Activated CD8-positive, alpha-beta T cell treated with anti-CD3 and anti-CD28 coated beads, Interleukin-2, amount 10 ng/mL, durations not matched to agents 7 days and 5 days (primary cell): ENCODE measurements at places on chromosomes 6 and 20. TPM values are rescaled to one million over a fixed set of nuclear protein-coding genes. Genes with fewer than 3 reads are reported as not detected.

DNA sequence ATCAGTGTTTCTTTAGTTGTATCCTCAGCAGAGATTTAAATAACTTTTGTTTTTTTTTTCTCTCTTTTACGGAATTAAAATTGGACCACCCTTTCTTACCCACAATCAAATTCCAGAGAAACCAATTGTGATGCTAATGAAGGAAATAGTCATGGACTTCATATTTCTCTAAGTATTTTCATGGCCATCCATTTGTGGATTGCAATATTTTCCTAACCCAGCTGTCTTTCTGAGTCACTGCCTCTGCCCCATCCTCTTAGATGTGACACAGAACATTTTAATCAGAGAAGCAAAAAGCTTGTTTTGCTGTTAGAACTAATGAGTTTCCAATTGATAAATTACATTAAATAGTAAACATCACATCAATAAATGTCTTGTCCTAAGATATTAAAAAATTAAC is 405.5 kb upstream of the ADGRB3 start:
- DNase-seq = no peak

WFDC5 gene
- total RNA-seq = not detected

SLC22A3 gene
- total RNA-seq = not detected

GRCh38 chr6:128487055-128487454 is 33.3 kb downstream of the PTPRK start:
- DNase-seq = no peak

DNA sequence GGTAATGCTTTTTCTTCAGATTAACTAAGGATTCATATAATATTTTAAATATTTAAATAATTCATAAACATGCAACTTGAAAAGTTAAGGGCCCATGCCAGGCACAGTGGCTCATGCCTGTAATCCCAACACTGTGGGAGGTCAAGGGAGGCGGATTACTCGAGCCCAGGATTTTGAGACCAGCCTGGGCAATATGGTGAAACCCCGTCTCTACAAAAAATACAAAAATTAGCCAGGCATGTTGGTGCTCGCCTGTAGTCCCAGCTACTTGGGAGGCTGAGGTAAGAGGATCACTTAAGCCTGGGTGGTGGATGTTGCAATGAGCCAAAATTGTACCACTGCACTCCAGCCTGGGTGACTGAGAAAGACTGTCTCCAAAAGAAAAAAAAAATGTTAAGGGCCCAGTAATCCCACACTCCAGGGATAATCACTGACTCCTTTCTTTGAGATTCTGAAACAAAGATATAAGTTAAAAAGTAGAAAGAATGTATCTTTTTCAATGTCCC is 7.9 kb upstream of the RIN2 start:
- no peak for DNase-seq

DNA sequence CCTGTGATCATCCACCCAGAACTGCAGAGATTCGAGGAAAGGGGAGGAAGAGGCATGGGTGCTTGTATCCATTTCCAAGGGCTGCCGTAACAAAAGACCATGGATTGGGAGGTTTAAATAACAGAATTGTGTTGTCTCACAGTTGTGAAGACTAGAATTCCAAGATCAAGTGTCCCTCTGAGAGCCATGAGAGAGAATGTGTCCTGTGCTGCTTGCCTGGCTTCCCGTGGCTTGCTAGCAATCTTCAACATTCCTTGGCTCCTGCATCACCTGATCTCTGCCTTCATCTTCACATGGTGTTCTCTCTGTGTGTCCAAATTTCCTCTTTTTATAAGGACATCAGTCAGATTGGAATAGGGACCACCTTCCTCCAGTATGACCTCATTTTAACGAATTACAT is 69.8 kb downstream of the CDC40 start:
- no peak for DNase-seq

DNA sequence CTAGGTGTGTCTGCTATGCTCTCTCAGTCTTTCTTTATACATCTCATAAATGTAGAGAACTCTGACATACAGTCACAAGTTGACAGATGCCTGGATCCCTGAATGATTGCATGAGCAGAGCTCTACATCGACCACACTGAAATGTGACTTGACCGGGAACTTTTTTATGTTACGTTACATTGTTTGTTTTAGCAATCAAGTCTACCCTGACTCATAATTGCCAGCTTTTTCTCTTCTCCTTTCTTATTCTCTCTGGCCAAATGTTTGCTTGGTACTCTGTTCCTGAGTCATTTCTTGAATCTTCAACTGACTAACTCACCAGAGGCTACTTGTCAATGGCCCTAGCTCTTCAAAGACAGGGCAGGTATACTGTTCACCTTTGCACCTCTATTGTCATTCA is 213.6 kb upstream of the DTNBP1 start:
- DNase-seq = no peak

DNA sequence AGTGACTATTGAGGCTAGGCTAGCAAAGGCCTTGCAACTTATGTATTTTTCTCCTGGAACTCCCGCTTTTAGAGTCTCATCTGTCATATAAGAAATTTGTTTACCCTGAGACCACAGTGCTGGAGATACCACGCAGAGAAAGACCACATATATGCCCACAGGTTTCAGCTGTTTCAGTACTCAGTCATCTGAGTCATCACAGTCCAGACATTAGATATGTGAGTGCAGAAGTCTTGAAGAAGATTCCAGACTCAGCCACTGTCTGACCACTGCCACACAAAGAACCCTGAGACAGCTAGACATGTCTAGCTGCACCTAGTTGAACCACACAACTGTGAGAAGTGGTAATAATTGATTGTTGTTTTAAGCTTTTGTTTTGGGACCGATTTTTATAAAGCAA is 648.3 kb downstream of the EPM2A start:
- DNase-seq = no peak

DNA sequence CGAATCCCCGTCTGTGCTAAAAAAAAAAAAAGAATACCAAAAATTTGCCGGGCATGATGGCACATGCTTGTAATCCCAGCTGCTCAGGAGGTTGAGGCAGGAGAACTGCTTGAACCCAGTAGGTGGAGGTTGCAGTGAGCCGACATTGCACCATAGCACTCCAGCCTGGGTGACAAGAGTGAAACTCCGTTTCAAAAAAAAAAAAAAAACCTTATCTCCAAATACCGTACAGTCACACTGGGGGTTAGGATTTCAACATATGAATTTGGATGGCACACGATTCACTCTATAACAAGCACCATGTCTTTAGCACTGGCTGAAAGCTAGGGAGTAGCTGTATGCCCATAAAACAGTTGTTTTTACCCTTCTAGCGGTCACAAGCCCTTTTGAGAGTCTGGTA is 3.8 kb downstream of the SMIM13 start:
- no peak for DNase-seq

- no peak for DNase-seq
These were observed 39.6 kb upstream of the PRSS35 start for GRCh38 chr6:83472767-83473166.

UBD gene
- total RNA-seq = not detected

- DNase-seq = no peak
These were observed 17.5 kb upstream of the HINT3 start for GRCh38 chr6:125939026-125939425.

- DNase-seq = no peak
These were observed 1.5 kb upstream of the GRIK2 start for GRCh38 chr6:101391772-101392585.

DNA sequence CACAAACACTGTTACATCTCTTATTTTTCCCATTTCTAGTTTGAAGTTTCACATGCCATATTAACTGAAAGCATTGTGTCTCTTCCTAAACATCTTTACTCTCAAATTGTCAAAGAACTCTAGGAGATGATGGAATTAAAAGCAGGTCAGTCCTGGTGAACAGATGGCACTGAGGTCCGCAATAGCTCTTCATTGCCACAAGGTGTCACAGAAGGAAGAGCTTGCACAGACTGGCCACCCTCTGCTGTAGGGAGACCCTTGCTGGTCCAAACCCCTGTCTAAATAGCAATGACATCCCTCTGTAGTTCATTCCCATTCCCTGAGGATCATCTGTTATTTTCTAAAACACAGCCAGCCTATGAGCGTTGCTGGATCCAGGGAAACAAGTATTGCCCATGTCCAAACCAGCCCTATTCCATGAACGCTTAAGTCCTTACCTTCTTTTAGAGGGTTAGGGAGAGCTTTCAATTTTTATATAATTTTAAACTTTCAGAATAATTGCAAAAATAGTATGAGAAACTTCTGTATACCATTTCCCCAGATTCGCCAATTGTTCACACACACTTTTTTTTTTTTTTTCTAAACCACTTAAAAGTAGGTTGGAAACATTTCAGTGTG is 10.1 kb upstream of the HDAC2 start:
- DNase-seq = no peak

- no peak for DNase-seq
These were observed 42.9 kb downstream of the RIOK1 start for GRCh38 chr6:7432391-7433120.

DNA sequence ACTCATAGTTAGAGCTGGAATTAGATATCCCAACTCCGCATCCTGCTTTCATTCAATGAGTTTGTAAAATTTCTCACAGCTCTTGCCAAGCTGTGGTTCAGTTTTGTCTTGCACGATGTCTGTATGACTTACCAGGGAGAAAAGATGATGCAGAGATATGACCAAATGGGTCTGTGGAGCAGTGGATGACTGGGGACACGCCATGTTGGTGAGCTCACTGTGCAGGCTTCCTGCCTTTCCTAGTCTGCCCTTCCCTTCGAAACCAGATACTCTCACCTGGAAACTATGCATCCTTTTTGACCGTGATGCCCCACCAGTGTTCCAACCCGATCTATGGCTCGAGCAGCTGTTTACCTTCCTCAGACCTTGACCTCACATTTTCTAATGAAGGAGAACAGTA is 262.7 kb upstream of the BMP2 start:
- no peak for DNase-seq

DNA sequence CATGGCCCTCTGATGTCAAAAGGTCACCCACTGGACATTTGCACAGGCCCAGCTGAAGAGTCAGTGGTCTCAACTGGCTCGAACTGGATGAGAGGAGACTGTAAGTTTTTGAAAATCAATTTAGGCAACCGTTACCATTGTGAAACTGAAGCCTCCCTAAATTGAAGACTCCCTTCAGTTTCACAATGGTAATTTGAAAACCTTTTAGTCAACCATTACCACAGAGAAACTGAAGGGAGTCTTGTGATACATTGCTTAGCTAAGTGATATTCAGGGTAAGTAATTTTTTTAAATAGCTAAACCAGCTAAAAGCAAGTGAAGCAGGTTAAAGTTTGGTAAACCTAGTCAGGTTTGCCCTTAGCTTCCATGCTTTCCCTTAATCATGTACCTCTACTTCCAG is 197.3 kb upstream of the NT5E start:
- DNase-seq = no peak

DNA sequence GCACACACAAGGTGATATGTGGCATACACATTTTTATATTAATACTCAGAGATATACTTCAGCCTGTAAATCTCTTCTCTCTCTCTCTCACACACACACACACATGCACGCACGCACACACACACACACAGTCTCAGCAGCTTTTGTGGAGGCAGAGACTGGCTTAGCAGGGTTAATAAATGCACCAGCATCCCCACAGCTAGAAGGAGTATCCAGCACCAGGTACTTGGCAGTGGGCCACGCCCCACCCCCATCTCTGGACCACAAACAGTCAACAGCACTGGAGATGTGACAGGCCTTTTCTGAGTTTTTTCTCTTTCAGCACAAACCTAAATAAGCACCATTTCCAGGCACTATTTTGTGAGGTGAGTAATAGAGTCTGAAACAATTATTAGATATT is 47.3 kb upstream of the LRFN2 start:
- DNase-seq = no peak

DNA sequence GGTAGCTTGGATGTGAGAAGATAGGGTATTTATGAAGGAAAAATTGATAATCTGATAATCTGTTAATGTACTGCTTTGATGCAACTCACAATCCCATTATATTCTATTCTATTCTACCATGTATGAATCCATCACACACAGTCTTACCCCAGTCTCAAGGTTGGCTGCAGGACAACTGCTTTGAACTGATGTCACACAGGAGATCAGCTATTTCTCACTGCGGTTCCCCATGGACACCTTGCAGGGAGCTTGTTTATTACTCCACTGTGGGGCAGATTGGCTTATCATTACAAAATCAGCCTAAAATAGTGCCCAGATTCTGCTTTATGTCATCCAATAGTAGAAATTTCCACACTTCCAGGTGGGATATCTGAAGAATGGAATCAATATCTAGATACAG is 61.0 kb upstream of the HS3ST5 start:
- DNase-seq = no peak

TFAP2C gene
- total RNA-seq = not detected

CNR1 gene
- total RNA-seq = not detected

- no peak for DNase-seq
These were observed 2.7 kb upstream of the NKAIN4 start for GRCh38 chr20:63256954-63257353.
